Left ventricle myocardium inferior (tissue), 1 donor: ENCODE measurements at places on chromosomes 4 and X. TPM values are rescaled to one million over a fixed set of nuclear protein-coding genes. Genes with fewer than 3 reads are reported as not detected.

DNA sequence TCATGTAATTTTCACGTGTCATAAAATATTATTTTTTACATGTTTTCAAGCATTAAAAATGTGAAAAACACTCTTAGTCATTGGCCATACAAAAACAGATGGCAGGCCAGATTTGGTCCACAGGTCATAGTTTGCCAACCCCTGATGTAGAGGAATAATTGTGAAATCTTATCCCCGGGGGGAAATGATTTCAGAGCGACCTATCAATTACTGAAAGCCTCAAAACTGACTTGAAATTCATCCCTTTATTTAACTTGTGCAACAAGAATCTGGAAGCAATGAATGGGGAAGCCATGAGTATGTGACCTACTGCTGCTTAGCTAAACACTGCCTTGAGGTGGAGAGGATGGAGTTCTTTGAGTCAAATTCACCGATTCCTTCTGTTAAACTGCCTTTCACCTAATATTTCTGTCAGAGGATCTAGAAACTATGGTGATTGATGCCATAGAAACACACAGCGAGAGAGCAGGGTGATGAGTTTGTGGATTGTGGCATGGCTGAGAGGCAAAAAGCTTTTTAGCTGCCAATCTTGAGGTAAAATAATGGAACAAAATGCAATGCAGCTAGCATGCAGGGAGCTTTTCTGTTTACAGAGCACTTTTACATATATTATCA, 30.3 kb upstream of the BRS3 start:
- H3K36me3 ChIP-seq = no peaks in the 10 kb centered on the region
- no peak for DNase-seq
- no peak overlapping the region for H3K27ac ChIP-seq
- no peaks in the 10 kb centered on the region for H3K27me3 ChIP-seq
- no peaks in the 10 kb centered on the region for H3K4me1 ChIP-seq
- H3K4me3 ChIP-seq = no peak overlapping the region

The PCDH10 gene
- 0.14 TPM for total RNA-seq

GRCh38 chrX:117510453-117510852, 606.2 kb downstream of the KLHL13 start:
- DNase-seq = no peak
- H3K36me3 ChIP-seq = no peaks in the 10 kb centered on the region
- no peaks in the 10 kb centered on the region for H3K27me3 ChIP-seq

- no peak overlapping the region for H3K27ac ChIP-seq
- no peaks in the 10 kb centered on the region for H3K36me3 ChIP-seq
- H3K27me3 ChIP-seq = peaks cover 36% of the 10 kb centered on the region
- H3K4me3 ChIP-seq = no peak overlapping the region
- no peak for DNase-seq
- no peaks in the 10 kb centered on the region for H3K4me1 ChIP-seq
Observed at GRCh38 chr4:5211282-5211839, 160.1 kb downstream of the STK32B start.

DNA sequence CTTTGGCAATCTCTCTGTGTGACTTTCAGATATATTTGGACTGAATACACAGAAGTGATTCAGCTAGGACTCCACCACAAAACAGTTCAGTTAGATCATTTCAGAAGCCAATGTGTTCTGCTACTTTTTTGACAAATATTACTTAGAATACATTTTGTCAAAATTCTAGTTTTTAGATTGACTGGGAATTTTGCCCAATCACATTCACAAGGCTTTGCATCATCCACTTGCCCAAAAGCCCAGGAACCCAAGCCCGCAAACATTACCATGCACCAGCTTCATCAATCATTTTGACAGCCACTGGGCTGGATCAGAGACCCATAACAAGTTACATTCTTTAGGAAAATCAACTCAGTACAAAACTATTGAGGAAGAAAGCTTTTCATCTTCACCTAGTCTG, 256.6 kb upstream of the NDST3 start:
- H3K4me3 ChIP-seq = no peak overlapping the region
- no peaks in the 10 kb centered on the region for H3K36me3 ChIP-seq
- no peak for DNase-seq
- no peak overlapping the region for H3K27ac ChIP-seq
